GM10248 (cell line): ENCODE measurements at places on chromosomes 1 and 21.
A peak's percentile ranks its signal among the peaks of the same experiment; 100 is the strongest.

GRCh38 chr1:59026472-59026948, 242.7 kb upstream of the JUN start:
- no peak for DNase-seq

DNA sequence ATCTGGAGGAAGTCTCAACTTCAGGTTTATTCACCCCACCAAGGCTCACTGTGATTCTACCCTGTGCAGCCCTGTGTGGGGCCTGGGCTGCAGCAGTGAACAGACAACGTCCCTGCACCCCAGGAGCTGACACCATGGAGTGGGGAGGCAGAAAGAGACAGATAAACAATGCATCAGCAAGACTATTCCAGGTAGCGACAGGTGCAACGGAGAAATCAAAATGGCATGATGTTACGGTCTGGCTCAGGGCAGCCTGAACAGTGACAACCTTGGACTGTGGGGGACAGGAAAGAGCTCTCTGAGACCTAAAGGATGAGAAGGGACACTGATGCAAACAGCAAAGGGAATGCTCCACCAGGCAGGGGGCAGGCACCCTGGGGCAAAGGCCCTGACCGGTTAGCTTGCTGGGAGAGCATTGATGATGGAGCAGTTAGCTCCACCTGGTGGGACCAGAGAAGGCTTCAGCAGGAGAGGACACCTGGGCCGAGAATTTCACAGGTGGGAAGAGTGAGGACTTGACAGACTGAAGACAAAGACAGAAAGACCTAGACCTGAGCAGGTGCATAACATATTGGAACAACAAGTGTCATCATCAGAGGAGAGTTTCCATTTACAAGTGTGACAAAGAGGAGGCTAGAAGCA, 589.9 kb downstream of the MATN1 start:
- DNase-seq: no peak

DNA sequence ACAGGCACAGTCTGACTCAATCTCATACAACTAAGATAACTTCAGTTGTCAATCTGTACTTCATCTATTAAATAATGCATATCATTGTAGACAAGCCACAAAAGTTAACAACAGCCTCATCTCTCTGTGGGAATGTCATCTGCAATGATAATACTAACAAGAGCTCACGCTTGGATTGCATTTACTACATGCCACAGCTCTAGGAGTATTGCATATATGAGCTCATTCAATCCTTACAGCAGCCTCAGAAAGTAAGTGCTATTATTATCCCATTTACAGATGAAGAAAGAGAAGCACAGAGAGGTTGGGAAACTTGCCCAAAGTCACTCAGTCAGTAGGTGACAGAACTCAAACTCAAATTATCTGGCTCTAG, 105.7 kb upstream of the GUCA2B start:
- DNase-seq: no peak

GRCh38 chr1:36872126-36872754, 162.1 kb downstream of the GRIK3 start:
- no peak for DNase-seq

DNA sequence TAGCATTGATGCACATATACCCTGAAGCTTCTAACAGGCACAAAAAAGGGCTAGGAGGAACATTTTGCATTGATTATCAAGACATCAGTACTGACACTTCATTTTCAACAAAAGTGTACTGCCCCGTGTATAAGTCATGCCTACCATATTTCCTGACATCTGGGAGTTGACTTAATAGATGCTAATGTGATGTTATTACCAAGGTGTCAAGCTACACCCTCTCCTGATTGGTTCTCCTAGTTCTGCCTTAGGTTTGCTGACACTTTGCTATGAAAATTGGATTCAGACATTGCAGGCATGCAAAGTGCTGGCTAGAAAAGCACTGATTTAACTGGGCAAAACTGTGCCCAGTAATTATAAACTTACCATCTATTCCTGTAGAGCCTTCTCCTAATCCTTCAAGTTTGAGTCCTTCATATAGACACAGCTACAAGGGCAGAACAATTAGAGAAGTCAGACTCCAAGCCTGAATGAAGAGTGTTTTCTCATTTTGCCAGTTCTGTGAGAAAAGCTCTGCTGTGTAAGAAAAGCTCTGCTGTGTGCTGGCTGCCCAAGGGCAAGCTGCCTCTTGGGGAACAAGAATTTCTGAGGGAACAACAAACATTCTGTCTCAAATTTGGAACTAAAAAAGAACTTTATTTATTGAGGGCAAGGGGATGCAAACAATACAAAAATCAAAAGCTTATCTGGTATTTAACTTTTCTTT, 11.2 kb downstream of the S100A10 start:
- no peak for DNase-seq

DNA sequence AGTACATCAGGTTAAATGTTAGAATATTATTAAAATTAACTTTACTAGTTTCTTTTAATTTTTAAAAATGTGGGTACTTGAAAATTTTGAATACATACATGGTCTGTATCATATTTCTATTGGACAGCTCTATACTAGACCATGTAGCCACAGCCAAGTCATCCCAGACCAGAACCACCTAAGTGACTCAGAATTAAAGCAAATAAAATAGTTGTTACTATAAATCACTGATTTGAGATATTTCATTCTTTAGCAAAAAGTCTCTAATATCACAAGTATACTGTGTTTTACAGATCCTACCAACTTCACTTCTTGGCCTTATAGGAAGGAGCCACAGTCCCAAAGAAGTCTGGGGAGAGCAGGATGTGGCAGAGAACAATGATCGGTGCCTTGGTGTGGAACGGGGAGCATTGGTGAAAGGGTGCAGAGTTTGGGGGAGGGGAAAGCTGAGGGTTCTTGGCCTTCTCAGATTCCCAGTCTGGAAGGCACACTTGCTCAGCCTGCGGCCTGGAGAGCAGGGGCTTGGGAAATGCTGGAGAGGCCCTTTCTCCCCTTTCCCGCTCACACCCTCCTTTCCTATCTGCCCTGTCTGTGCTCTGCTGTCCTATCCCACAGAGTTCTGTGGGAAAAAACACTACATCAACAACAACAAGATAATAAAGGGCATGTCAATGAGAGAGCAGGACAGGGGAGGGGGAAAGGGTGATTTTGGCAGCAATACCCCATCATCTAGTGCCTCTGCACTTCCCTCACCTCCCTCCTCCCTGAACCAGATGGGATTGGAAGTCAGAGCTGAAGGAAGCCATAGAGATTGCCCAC, 122.1 kb downstream of the NGF start:
- DNase-seq: no peak

GRCh38 chr1:234238060-234238459, 135.2 kb upstream of the COA6 start:
- DNase-seq: no peak

DNA sequence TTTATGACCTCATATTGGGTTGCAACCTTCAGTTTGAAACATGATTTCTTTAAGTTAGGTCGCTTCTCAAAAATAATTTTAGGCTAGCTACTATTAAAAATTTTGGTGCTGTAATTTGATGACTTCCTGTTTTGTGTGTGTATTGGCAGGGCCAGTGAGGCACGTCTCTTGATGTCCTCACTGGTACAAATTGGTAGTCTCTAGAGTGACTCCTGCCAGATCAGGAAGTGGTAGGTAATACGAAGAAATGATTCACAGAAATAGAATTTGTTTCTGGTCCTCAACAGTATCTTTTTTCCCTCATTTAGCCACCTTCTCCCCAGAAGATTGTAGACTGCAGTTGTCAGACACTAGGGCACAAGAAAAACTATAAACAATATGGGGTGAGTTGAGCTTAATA, 120.9 kb upstream of the KIAA1614 start:
- no peak for DNase-seq

GRCh38 chr1:25758466-25759070, 41.4 kb upstream of the SELENON start:
- no peak for DNase-seq

DNA sequence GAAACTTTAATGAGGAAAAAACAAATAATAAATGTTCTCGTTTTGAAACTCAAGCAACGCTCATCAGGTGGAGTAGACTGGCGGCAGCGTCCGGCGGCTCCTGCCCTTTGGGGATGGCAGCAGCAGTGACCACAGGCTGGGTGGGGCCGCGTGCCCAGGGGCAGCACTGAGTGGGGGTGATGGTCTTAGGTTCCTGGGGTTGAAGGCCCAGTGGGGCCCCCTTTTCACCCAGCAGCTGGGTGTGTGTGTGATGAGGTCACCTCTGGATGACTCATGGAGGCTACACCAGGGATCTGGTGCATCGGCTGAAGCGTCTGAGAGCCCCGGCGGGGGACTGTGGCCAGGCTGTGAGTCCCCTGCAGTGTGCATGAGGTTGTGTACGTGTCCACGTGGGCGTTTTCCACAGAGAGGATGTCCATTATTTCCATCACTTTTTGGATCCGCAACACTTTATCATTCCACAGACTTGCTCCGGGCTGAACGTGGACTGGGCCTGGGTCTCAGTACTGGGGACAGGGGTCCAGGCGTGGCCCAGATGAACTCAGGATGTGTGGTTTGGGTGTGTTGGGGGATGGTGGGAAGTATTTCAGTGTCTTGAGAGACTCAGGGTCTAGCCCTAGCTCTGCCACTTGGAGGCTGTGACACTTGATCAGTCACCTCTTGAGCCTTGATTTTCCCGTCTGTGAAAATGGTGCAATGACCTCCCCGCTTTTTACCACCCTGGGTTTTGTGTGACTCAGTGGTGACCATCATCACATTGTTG, 25.6 kb downstream of the LDLRAP1 start:
- DNase-seq: no peak

DNA sequence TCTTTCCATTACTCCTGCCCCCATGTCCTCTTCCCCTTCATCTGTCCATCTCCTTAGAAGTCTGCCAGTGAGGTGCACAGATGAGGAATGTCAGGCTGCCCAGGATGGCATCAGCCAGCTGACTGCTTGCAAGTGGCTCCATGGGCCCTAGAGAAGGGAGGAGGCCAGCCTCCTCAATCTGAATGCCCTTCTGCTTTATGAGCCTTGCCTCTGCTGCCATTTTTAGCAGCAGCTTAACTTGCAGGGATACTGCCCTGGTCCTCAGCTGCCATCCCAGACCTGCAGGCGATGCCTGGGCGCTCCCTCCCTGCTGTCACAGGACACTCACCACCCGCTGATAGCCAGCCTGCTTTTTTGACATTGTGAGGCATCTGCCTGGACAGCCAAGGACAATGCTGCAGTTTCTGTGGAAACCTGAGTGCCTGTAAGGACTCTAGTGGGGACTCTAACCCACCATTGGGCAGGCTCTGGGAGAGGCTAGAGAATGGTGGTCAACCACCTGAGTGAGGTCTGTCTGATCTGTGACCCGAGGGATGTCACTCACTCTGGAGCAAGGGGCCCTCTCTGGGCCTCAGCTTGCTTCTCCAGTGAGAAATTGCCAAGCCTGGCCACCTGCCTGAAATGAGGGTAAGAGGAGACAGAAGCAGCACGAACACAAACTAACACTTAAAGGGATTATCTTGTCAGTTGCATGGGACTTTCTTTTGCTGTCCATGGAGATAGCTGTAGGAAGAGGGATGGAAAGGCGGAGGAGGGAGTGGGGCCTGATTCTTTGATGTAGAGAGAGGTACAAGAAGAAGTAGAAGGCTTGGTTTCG, 185.0 kb downstream of the MIS18A start:
- DNase-seq: no peak

GRCh38 chr1:114062477-114063099, 83.3 kb downstream of the OLFML3 start:
- no peak for DNase-seq

GRCh38 chr1:173410133-173410793, 66.9 kb upstream of the PRDX6 start:
- no peak for DNase-seq

DNA sequence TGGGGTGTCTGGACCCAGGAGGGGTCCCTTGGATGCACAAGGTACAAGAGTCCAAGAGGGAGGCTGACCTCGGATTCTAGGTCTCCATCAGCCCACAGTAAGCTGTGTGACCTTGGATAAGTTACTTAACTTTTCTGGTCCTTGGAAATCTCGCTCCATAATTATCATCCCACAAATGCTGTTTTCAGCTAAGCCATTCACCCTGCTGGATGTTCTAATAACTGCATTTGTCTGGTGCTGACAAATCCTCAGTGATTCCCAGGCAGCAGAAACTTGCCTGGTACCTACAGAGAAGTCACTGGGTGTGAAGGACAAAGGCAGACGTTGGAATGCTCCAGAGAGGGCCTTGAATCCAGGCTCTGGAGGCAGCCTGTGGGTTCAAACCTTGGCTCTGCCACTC, 89.7 kb downstream of the IGSF21 start:
- DNase-seq: no peak

DNA sequence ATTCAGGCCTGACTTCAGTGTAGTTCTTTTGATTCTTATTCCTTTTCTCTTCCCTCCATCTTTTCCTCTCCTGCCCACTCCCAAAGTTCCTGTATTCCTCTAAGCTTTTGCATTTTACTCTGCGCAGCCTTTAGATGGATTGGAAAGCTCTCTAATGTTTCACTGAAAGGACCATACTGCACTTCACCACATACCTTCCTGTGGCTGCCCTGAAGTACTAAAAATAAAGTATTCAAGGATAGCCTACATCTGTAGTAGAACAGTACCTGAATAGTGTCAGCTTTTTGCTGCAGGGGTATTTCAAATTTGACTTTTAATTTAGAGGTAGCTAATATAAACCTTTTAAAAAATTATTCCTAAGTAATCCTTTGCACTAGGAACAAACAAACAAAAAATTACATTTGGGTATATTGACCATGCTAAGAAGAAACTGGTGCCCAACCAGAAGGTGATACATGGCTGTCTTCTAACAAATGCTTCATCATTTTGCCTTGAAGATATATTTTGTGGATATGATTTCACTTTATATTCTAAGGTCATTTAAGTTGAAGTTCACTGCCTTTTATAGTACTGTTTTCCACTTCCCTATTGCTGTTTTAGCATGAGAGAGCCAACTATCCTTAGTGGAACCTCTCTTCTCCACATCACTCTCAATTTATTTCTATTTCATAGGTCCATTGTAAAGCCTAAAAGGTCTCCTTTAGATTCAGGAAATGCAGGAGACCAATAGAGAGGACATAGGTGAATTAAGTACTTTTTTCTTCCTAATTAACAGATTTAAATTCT, 22.8 kb downstream of the FAM20B start:
- DNase-seq: no peak

GRCh38 chr21:25561668-25562641, 45.3 kb downstream of the MRPL39 start:
- DNase-seq: peak; percentile 66

DNA sequence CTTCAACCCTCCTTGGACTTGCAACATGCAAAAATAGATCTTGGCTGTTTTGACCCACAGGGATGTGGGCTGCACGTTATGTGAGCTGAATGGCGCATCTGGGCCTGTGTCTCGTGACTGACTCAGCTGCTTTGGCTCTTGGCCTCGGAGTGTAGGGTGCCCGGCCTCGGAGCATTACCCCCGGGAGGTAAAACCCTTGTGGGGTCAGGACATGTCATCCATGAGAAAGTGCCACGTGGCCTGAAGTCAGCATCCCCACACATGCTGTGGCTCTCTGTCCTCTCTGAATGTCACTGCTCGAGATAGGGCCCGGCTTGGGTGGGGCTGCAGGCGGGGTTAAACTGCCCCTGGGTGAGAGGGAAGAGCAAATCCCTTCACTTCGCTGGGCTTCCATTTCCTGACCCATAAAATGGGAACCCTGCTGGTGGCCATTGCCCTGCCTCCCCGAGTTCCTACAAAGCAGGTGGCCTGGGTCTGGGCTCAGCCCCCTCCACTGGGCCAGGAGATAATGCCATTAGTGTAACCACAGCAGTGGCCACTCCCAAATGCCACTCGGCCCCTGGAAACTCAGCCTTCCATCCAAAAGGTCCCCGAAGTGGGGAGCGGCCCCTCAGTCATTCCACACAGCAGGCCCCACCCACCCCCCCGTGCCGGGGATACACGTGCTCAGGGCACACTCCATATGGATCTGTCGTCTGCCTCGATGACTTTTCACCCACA, 22.8 kb upstream of the TSPEAR start:
- no peak for DNase-seq
